ENCODE measurements at places on chromosomes 13 and 19.

GRCh38 chr13:33367926-33368325 lies 82.4 kb upstream of the STARD13 start:
- DNase-seq = no peak

GRCh38 chr13:90201676-90202460 lies 1145.6 kb upstream of the MIR17HG start:
- no peak for DNase-seq

DNA sequence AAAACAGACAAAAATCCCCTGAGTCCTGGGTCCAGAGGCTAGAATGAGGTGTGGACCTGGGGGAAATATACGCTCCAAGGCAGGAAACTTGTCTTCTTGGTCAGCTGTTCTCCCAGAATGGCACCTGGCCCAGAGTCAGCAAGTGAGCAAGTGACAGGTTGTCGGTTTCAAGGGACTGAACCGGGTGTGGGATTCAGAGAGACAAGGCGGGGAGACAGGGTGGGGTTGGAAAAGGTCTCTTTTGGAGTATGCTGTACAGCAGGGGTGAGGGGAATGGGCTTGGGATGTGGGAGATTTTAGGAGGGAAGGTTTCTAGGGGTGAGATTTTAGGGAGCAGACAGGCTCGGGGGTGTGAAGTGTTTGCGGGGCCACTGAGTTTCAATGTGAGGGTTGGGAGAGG lies 83.3 kb downstream of the RYR1 start:
- DNase-seq = no peak

- DNase-seq = no peak
These were observed 14.1 kb downstream of the TLE5 start for GRCh38 chr19:3048190-3048533.

DNA sequence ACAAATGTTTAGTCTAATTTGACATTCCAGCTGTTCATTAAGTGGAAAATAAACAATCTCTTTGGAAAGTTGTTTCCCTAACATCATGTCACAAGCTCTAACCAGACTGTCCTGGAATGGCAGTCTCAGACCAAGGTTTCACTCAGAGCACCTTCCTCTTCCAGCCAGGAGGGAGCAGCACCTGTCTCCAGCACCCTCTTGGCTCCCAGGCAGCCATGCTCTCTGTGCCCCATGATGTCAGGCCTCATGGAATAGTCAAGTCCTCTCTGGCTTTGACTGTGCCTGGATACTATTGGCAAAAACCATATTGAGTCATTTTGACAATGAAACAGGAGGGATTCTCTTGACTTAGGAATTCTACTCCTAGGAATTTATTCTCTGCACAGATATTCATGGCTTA lies 171.4 kb downstream of the OXGR1 start:
- no peak for DNase-seq

Data from activated CD8-positive, alpha-beta memory T cell treated with anti-CD3 and anti-CD28 coated beads for 24 hours (primary cell).